Nephron progenitor cell (in vitro differentiated cells): ENCODE measurements at places on chromosomes 2 and 18.

GRCh38 chr2:121245120-121245820, 39.7 kb downstream of the TFCP2L1 start:
- no peaks in the 10 kb centered on the region for H3K36me3 ChIP-seq
- no peak for DNase-seq
- no peak overlapping the region for H3K4me3 ChIP-seq
- H3K4me1 ChIP-seq: peaks cover 22% of the 10 kb centered on the region
- peaks cover 28% of the 10 kb centered on the region for H3K27me3 ChIP-seq

DNA sequence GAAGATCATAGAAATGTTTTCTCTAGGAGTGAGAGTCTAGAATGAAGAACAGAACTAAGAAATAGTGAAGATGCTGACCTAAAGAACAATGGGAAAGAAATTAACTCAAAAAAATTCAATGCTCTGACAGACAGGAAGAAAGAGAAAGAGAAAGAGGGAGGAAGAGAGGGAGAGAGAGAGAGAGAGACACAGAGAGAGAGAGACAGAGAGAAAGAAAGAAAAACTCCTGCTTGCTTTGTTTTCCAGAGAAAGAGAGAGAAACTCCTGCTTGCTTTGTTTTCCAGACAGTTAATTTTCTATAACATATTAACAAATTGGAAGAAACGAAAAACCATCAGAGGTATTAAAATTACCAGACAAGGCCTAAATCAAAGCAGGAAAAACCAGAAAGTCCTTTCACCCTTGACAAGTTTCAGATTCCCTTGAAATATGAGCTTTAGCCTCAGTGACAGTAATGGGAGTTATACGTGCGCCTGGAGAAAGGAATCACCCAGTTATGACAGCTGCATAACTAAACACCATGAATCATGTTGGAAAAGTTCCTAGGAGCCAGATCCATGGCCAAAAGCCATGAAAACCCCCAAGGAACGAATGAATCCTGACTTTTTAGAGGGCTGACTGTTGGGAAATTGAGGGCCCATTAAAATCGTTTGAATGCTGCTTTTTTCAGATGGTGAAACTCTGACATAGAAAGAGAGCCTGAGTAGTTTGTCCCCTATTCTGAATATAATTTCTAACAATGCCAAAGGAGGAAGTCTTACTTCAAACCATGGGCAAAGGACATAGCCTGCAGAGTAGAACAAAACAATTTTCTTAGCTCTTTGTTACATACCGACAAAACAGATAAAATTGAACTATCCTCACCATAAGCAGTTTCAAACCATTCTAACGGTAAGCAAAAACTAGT, 228.6 kb upstream of the CHST9 start:
- DNase-seq: no peak
- no peaks in the 10 kb centered on the region for H3K36me3 ChIP-seq
- H3K4me3 ChIP-seq: no peak overlapping the region
- peaks cover 12% of the 10 kb centered on the region for H3K4me1 ChIP-seq

DNA sequence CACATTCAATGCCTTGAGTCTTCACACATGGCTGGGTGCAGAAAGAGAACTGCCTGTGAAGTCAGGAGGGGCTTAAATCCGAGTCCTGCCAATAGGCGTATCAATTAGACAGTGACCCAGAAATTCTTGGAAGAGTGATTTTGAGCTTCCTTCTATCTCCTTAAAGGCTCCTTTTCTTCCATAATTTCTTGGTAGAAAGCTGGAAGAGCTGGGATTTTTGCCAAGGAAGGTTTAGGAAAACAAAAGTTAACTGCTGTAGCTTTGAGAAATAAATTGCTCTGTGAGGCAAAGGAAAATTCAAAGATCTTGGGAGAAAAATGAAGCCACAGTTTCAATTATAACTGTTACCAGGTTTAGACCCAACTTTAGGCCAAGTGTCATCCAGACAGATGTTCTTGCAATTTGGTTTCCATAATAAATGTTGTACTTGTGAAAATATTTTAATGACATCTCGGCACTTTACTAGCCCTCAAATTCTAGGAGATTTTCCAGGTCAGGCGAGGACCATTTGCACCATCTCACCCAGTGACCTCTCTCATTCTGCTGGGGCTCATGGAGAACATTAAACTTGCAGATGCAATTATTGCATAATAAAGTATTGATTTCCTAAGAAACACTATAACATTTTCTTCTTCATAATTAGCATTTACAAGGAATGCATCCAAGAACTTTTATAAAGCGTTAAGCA, 329.7 kb upstream of the MEIS1 start:
- peaks cover 36% of the 10 kb centered on the region for H3K4me1 ChIP-seq
- H3K4me3 ChIP-seq: no peak overlapping the region
- no peak overlapping the region for H3K27ac ChIP-seq
- no peak for DNase-seq
- no peaks in the 10 kb centered on the region for H3K36me3 ChIP-seq

DNA sequence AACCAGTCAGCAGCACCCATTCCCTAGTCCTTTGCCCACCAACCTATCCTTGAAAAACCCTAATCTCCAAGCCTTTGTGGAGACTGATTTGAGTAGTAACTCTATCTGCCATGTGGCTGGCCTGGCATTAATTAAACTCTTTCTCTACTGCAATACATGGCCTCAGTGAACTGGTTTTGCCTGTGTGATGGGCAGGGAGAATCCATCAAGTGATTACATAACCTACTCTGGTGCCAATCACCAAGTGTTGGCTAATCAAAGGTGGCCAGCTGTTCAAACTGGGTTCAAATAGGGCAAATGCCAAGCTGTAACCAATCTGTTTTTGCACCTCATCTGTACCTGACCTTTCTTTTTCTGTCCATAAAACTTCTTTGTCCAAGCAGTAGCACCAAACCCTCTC, 139.8 kb upstream of the XPO1 start:
- H3K4me3 ChIP-seq: no peak overlapping the region
- no peak overlapping the region for H3K27ac ChIP-seq
- H3K27me3 ChIP-seq: peaks cover 6% of the 10 kb centered on the region
- no peaks in the 10 kb centered on the region for H3K36me3 ChIP-seq
- no peaks in the 10 kb centered on the region for H3K4me1 ChIP-seq

- no peak overlapping the region for H3K27ac ChIP-seq
- DNase-seq: no peak
- H3K4me1 ChIP-seq: peaks cover 21% of the 10 kb centered on the region
- H3K4me3 ChIP-seq: no peak overlapping the region
- peaks cover 3% of the 10 kb centered on the region for H3K27me3 ChIP-seq
Observed at GRCh38 chr2:191500884-191501560, 176.9 kb upstream of the NABP1 start.
